ENCODE measurements at places on chromosomes 7 and 10.

DNA sequence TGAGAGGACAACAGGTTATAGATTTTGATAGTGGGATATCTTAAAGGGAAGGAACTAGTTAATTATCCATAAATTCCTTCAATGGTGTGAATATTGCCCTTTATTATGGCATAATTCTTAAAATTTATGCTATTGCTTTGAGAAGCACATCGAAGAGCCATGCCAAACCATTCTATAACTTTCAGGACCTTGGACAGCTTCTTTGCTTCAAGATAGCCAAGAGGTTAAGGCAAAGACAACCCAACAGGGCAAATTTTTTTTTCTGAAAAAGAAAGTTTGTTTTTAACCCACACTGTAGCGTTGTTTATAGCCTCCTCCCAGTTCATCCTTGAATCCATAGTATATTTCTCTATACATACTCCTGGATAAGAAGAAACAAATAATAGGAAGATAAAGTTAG is 103.2 kb downstream of the NRG3 start:
- DNase-seq: no peak

- no peak for DNase-seq
These were observed 195.0 kb downstream of the DNAJC1 start for GRCh38 chr10:21808550-21808949.

DNA sequence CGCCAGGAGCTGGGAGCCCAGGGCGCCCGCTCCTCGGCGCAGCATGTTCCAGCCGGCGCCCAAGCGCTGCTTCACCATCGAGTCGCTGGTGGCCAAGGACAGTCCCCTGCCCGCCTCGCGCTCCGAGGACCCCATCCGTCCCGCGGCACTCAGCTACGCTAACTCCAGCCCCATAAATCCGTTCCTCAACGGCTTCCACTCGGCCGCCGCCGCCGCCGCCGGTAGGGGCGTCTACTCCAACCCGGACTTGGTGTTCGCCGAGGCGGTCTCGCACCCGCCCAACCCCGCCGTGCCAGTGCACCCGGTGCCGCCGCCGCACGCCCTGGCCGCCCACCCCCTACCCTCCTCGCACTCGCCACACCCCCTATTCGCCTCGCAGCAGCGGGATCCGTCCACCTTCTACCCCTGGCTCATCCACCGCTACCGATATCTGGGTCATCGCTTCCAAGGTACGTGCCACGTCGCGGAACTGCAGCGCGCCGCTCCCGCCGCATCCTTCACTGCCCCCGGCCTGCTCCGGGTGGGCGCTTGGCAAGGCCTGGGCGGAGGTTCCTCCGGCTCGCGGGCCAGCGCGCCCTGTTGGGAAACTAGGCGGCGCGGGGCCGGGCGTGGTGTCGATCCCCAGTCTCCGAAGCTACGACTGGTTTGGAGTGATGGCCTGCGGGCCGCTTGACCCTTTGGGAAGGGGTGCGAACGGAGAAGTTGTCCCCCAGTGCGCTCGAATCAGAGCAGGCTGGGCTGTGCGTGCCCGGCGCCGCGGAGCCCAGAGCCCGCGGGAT is 868 bp downstream of the EMX2 start:
- no peak for DNase-seq

GRCh38 chr10:1217661-1218060 is 161.5 kb downstream of the WDR37 start:
- DNase-seq: no peak

GRCh38 chr10:58052772-58053171 is 214.9 kb downstream of the IPMK start:
- DNase-seq: no peak

DNA sequence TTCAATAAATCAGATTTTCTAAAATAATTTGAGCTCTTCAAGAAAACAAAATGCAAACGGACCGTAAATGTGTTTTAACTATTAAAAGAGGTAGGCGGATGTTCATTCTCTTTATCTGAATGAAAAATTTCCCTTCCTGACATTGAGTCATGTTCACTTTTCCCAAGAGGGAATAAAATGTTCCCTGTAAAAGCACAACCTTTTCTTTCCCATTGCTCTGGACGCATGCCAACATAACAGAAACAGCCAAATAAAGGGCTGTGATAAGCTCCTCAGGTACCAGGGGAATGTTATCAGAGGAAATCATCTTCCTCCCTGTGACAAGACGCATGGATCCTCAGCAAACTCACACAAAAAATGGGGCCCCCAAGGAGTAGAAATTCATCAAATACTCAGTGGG is 251.8 kb downstream of the MTERF1 start:
- DNase-seq: no peak

DNA sequence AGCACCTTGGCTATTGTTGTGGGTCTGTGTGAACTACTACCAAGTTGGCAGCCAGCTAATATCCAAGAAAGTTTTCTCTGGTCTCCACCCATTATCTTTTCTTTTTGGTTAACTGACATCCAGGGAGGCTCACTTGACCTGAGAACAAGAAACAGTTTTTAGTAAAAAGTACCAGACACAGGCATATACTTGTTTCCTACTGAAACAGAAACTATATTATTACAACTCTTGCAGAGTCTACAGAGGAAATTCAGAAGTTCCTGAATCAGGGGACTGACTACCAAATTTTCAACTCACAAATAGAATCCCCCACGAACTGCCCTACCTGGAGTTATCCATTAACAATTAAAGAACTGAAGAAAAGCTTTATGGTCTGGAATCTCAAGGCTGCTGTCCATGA is 168.9 kb downstream of the KCND2 start:
- DNase-seq: no peak

DNA sequence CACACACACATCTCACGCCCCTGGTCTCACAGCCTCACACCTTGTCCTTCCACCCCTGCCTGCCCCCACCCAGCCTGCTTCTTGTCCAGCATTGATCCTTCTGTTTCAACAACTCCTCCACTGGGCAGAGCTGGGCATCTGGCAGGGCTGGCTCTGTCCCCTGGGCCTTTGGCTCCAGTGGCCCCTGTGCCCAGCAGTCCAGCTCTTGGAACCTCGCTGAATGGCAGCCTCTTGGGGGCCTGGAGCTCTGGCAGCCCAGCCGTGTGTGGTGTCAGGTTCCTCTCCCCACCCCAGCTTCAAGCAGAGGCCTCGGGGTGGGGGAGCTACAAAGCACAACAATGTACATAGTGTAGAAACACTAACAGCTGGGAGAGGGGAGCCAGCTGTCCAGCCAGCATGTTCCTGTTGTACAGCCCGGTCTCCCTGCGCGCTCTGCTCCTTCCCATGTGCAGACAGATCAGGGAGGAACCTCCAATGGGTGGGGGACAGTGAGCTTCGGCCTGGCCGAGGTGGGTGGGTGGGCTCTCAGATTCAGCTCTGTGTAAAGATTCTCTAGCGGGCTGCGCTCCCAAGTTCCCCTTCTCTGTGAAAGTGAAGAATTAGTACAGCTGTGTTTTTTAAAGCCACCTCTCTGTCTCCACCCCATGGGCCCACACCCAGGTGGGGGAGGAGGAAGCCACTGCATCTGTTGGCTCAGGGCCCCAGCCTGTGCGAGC is 19.4 kb downstream of the ZMIZ2 start:
- DNase-seq: no peak

DNA sequence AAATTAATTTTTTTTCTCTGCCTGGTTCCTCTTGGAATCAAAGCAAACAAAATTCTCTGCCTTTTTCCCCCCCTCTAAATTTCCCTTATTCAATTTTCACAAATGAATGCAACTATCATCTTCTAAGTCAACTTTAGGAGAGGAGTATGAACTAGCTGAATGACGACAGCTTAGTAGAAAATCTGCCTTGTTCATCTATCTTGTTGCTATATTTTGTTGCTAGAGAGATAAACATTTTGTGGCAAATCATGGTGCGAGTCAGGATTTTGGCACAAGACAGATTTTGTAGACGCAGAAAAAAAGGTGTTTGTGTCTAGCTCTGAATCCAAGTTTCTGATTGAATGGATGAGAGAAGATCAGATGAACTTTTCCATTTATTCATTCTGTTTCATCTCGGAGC is 81.0 kb upstream of the FZD8 start:
- DNase-seq: no peak

DNA sequence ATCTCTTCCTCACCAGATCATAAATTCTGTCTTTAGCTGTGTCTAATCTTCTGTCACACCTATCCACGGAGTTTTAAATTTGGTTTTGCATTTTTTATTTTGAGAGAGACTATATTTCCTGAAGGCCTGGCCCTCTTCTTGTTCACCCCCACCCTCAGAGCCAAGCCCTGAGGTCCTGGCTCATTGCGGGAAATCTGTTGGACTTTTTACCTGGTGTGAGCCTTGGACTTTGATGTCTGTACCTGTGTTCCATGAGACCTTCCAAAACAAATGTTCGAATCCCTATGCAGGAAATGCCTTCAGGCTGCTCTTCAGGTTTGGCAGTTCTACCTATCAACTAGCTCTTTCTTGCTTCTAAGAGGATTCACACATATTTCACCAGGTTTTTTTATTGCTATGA is 175.2 kb upstream of the GRB10 start:
- no peak for DNase-seq
